Heart left ventricle (tissue), 16 donors: ENCODE measurements at places on chromosomes 6 and 20.

DNA sequence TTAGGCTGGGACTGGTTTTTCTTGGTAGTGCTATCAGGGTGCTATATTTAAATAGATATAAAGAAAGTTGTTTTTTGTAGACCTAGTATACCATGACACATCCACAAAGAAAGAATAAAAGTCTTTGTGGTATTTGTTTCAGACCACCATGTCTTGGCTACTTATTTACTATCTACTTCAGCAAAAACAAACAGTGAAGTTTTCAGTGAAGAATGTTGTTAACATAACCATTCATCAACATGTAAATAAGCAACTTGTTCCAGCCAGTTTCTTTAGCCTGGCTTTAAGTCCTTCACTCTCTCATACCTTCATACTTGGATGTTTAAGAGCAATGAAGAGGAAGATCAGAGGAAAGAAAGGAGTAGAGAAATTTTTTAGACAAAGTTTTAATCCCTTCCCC, 624.1 kb downstream of the CD109 start:
- no peak for DNase-seq

- no peak for DNase-seq
These were observed 95.1 kb downstream of the SNAP25 start for GRCh38 chr20:10313701-10314100.

- no peak for DNase-seq
These were observed 70.9 kb downstream of the SCAND1 start for GRCh38 chr20:35883336-35883777.

DNA sequence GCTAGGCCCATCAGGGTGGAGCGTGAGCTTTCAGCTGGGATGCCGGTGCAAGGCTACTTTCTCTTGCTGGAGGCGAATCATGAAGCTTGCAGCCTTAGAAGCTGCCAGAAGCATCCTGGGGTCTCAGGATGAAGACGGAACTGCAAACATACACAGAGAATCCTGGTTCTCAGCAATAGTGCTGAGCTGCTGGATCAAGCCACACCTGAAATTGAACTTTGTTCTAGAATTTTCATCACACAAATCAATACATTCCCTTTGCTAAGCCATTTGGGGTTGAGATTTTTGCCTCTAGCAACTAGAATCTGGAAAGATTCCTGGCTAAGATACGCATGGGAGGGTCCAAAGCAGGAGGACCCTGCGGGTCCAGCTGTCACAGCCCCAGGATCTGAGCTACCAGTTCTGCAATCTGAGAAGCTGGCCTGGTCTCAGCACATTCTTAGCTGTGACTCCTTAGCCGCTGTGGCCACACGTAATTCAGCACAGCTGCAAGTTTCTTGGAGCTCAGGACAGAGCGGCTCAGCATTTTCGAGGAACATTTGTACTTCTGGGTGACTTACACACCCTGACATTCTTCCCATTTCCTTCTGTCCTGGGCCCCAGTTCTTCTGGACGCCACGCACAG, 6.6 kb upstream of the ARFGAP1 start:
- DNase-seq: no peak

DNA sequence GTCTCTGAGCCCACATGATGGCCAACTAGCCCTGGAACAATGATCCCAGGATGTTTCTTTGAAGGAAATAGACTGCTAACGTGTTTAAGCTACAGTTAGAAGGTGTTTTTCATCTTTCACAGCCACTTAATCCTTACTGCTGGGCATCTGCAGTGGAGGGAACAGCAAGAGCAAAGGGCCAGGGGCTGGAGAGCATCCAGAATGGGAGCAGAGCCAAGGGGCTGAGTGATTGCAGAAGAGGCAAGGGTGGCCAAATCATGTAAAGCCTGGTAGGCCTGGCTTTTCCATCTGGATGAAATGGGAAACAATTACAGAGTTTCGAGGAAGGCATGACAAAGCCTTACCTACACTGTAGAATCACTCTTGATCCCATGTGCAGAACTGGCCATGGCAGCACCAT, 18.7 kb upstream of the LAMP5 start:
- DNase-seq: no peak

DNA sequence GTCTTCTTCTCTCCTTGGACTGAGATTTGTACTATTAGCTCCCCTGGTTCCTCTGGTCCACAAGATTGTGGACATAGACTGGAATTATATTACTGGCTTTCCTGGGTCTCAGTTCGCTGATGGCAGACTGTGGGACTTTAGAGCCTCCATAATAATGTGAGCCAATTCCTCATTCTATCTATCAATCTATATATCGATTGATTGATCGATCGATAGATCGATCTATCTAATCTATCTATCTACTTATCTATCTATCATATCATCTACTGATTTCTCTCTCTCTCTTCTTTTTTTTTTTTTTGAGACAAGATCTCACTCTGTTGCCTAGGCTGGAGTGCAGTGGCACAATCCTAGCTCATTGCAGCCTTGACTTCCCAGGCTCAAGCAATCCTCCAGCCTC, 51.5 kb upstream of the DDR1 start:
- no peak for DNase-seq

GRCh38 chr6:118408863-118409262, 139.2 kb upstream of the PLN start:
- DNase-seq: no peak

GRCh38 chr6:72748759-72749158, 126.9 kb downstream of the KCNQ5 start:
- DNase-seq: no peak

GRCh38 chr6:127162836-127163235, 44.4 kb downstream of the RSPO3 start:
- DNase-seq: no peak

GRCh38 chr6:133218852-133219251, 22.3 kb upstream of the EYA4 start:
- DNase-seq: no peak

GRCh38 chr6:106451439-106451838, 90.9 kb downstream of the CRYBG1 start:
- DNase-seq: no peak

DNA sequence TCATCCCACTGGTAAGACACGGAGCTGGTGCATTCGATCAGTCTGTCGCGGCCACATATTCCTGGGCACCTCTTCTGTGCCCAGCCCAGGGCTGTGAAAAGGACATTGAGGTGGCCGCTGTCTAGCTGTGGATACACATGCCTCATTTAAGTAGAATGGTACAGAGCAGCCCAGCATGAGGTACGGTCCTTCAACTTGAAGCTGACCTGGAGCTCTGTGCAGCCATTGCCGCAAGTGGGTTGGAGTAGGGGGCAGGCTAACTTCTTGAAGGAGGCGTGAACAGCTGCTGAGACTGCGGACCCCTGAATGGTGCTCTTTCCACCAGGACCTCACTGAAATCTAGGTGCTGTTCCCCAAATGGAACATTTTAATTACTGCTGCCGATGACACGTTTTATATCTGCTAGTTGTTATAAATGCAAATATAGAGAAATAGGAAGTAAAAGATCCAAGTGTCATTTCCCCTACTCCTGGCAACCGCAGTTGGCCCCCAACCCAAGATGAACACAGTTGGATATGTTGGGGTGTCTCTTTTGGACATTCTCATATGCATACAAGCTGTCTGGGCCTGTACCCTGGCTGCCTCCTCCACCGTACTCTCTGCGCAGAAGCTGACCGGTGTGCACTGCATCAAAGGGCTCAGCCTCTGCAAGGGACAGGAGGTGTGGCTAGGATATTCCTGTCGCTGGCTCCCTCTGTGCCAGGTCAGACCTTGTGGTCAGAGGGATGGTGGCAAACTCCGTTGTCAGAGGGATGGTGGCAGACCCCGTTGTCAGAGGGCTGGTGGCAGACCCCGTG, 86.1 kb downstream of the CDC5L start:
- DNase-seq: no peak

GRCh38 chr6:55543633-55544309, 35.2 kb downstream of the HMGCLL1 start:
- no peak for DNase-seq

DNA sequence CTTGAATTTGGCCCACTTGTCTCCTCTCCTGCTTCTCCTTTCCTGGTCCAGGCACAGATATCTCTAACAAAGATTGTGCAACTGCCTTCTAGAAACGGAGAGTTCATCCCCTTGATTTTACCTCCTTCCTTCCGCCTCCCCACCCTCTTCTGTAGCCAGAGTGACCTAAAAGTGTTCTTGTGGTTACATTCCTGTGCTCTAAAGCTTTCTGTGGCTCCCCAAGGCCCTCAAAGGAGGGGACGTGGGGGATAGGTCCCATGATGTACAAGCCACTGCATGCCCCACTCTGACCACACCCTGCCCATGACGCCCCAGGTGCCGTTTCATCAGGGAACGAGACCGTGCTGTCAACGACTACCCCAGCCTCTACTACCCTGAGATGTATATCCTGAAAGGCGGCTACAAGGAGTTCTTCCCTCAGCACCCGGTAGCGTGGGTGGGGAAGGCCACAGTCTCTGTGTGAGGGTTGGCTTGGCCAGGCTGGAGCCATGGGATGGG, 8.2 kb downstream of the CDC25B start:
- peak; percentile 26 for DNase-seq

DNA sequence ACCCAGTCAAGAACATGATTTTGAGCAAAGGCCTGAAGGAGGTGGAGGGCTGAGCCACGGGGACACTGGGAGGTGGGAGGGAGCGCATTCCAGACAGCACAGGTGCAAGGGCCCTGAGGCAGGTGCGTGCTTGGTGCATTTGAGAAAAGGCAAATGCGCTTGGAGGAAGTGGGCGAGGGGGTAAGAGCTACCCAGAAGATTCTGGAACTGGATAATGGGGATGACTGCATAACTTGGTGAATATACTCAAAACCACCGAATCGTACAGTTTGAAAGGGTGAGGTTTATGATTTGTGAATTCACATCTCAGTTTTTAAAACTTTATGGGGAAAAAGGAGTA, 9.8 kb downstream of the PREX1 start:
- no peak for DNase-seq

DNA sequence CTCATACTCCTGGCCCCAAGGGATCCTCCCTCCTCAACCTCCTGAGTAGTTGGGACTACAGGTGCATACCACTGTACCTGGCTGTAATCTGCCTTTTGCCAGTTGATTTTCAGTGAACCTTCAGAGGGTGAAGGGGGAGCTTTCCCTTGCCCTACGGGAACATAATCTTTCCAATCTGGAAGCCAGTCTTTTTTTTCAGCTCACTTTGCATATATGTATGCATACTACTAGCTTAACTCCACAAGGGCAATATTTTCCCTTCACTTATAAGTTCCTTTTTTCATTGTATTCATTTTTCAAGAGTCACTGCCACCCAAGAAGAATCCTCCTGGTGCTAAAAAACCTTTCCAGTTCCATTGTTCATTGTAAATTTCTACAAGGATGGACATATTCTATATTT, 53.4 kb upstream of the GCM1 start:
- no peak for DNase-seq

DNA sequence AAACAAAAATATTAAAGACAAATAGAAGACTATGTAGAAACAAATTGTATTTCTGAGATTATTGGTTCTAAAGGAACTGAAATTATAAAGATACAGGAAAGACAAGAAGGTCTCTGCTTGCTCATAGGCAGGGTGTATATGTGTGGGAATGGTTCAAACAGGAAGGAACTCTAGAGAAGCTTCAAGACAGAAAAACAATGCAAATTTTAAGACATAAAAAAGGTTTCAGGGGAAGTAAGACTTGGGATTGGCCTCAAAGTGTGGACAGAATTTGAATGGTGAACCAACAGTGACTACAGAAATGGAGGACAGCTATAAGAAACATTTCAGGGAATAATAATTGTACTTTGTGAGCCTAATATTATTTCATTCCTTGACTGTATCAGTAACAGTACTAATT, 50.3 kb downstream of the OR2B2 start:
- no peak for DNase-seq

GRCh38 chr6:30042476-30042875, 18.6 kb upstream of the POLR1H start:
- no peak for DNase-seq

DNA sequence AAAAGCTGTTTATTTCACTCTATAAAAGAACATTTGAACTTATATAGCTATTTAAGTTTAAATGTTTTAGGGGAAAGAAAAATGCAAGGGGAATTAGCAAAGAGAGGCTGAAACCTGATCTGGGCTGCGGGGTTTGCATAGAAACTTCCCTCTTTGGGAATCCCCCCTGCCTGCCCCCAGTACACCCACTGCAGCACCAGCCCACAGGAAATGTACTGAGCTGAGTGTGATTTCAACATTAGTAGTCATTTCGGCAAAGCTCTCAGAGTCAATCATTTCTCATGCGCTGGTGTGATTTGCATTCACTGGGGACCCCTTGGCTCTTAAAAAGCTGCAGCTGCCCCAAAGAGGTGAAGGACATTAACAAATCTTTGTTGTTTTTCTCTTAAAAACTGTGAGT, 859.4 kb downstream of the MAFB start:
- no peak for DNase-seq

GRCh38 chr6:42407379-42407778, 44.3 kb downstream of the TRERF1 start:
- DNase-seq: no peak
